ENCODE measurements at places on chromosomes 5 and 9.

DNA sequence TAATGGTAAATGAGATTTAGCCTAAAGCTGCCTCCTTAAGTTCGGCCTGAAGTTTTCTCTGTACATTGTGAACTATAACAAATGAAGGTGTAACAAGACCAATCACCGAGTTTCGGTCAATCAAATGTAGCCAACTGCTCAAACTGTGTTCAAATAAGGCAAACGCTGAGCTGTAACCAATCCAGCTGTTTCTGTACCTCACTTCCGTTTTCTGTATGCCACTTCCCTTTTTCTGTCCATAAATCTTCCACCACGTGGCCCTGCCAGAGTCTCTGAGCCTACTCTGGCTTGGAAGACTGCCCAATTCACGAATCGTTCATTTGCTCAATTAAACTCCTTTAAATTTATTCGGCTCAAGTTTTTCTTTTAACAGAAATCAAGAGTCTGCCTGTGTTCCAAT is 193.5 kb upstream of the KLF9 start:
- no peak for DNase-seq

DNA sequence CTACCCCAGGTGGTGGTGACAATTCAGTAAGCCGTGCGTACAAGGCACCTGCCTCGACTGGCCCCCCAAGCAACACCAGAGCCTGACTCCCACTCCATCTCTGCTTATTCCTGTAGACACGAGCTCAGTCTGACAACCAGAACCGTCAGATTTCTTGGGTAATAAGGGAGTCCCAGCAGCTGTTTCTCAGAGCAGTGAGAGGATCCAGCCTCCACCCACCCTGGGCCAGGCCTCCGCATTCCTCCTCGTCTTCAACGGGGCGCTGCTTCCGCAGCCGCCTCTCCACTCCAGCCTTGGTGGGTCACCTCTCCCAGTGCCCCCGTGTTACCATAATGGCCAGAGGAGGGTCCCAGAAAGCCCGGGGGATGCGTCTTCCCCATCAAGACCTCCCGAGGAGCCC is 27.7 kb upstream of the GFPT2 start:
- DNase-seq, result no peak

DNA sequence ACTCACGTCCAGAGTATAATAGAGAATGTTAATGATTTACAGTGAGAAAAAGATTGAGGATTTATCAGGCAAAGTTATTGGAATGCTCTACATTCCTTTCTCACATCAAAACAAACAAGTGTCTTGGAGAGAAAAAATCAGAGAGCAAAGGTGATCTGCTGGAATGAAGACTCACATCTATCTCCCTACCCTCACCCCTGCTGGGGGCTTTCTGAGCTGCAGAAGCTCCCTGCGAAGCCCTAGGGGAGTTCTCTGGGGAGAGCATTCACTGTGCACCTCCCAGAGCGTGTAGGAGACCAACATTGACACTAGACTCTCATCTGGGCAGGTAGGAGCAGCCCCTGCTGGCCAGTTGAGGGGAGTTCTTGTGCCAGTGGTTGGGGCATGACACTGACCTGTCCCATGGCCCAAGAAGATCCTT is 76.6 kb upstream of the ADAMTS16 start:
- no peak for DNase-seq

DNA sequence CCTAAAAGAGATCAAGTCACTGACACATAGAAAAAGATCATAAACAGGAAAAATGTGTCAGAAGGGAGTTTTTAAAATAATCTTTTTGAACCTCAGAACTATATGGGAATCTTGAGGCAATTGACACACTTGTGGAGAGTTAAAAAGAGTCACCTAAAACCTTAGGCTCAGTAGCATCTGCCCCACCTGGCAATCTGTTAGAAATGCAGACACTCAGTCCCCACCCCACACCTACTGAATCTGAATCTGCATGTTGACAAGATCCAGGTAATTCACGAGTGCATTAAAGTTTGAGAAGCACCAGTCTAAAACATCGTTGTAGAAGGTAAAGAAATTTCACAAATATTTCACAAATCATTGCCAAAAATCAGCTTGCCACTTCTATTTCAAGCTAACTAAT is 388.3 kb downstream of the NR2F1-AS1 start:
- DNase-seq, result no peak

- DNase-seq, result no peak
These were observed 405.4 kb upstream of the ACTBL2 start for GRCh38 chr5:57887851-57888621.

DNA sequence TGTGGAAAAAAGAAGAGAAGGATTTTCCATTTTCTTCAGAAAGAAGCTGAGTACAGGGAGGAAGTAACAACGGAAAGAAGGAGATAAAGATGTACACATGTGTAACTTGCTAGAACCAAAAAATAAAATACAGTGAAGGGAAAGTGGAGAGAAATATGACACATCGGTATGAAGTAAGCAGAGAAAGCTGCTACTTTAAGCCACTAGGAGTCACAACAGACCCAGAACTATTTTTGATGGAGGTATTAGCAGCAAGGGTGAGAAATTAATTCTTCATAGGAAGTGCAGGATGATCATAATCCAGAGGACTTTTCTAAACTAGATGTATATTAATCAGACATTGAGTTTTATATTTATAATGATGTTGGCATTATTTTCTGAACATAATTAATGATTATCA is 88.5 kb downstream of the FAM174A start:
- DNase-seq, result no peak

- DNase-seq, result no peak
These were observed 228.6 kb downstream of the NR3C1 start for GRCh38 chr5:143174714-143175398.

GRCh38 chr5:160312134-160312959 is at the start of gene CCNJL:
Gene CCNJL (minus strand): TSS chr5:160312564. CDS start chr5:160311923, 641 bp downstream.
- DNase-seq, result peak; percentile 29

GRCh38 chr5:10441992-10442435 is 335 bp downstream of the ROPN1L start:
- DNase-seq, result no peak

GRCh38 chr9:108845947-108846346 is 9.8 kb downstream of the ACTL7B start:
- no peak for DNase-seq

DNA sequence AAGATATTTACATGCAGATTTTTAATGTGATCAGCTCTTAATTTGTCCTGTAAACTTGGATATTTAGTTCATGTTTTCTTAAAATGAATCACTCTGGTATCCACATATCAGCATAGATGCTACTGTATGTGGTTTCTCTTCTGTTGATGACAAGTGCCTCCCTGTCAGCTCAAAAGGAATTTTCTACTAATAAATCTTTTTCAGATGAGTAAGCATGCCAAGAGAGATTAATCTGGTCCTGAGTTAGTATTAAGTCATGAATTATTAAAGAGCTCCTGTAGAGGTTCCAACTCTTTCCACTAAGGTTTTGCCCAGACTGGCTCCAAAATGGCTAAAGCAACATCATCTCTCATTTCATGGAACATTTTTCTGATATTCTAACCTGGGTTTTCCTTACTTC is 129.2 kb downstream of the GOLPH3 start:
- DNase-seq, result no peak

DNA sequence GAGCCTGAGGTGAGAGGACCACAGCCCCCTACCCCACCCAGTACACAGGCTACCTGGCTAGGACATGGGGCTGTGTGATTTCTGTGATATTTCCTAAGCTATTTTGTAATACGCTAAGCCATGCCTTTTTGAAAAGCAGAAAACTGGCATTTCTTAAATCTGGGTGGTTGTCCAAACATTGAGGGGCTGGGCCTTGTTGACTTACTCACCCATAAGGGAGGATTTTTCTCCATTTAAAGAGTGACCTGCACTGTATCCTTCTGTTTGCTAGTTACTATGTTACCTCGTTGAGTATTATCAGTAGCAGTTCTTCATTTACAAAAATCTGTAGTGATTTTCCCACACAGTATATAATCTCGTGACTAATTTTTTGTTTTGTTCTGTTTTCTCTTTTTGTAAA is 117.5 kb upstream of the OTULINL start:
- DNase-seq, result no peak

DNA sequence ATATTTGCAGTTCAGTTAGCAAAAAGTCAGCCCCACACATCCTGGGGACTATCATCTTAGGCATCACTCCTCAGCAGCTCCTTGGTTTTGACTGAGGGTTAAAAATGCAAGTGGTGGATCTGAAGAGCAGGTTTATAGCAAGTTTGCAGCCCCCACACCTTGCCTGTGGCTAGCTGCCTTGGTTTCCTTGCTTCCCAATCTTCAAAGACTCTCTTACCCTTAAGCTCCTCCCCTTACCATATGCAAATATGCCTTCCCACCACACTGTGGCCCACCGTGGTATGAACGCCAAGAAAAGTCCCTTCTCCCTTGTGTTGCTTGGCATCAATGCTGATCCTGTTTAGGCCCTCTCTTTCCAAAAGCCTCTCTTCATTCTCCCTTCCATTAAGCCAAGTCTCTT is 45.0 kb upstream of the AGXT2 start:
- DNase-seq, result no peak

- no peak for DNase-seq
These were observed 735 bp downstream of the ECPAS start for GRCh38 chr9:111483439-111483857.

- DNase-seq, result no peak
These were observed 45.2 kb upstream of the CKMT2 start for GRCh38 chr5:81187885-81188284.

DNA sequence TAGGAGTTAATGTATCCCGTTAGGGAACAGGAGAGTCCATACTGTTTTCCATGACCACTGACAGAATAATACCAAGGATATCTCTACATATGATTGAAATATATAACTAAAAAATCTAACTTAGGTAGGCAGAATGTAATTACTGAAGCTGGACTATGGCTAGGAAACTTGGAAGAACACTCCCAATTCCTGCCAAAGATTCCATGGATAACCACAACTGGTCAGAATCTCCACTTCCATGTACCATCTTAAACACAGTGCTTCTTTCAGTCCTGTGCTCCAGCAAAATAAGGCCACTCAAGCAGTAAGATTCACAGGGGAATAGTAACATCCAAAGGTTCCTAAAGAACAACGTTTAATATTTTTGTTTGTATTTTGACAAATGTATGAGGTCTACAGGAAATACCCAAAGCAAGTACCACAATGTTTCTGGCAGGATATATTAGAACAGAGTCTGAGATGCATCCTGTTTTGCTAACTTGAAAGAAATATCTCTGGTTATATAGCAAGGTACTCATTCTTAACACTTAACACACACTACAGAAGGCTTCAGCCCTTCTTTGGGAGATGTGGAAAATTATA is 295.0 kb downstream of the ADAMTS6 start:
- DNase-seq, result no peak

DNA sequence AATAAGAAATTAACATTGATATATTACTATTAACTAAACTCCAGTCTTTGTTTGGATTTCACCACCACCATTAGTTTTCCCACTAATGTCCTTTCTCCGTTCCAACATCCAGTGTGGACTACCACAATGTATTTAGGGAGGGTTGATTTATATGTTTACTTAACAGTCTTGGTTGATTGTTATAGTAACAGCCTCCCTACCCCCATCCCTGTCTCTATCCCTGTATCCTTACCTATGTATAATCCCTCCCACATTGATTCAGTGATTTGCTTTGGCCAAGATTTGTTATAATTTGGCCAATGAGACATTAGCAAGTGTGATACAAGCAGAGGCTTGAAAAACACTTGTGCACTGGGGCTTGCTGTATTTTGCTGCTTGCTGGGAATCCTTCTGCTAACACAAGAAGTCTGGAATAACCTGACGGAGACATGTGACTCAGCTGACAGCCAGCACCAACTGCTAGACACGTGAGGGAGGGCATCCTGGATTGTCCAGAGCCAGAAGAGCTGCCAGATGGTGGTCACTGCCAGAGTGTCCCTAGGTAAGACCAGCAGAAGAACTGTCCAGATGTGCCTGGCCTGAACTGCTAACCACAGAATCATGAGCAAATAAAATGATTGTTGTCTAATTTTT is 51.2 kb upstream of the TCF7 start:
- no peak for DNase-seq

GRCh38 chr5:135379046-135379654 is 19.9 kb downstream of the MACROH2A1 start:
- no peak for DNase-seq

- no peak for DNase-seq
These were observed 734 bp downstream of the KIF27 start for GRCh38 chr9:83920469-83920926.

DNA sequence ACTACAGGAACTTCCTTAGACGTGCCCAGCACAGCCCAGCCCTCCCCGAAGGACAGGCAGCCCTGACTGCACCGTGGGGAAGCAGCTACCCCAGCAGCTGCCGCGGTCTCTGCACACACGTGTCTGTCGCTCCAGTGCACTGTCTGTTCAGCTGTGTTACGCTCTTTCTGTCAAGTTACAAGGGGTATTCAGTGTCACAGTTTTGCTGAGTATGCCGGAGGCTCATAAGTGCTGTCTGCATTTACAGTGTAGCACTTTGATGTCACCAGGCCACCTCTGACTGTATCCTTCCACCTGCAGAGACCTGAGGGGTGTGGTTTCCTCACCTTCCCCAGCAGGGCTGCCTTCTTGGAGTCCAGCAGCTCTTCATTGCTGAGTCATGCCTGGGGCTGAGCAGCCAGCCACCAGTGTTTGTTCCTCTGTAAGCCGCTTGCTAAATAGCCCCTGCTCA is 126.8 kb downstream of the EHMT1 start:
- DNase-seq, result no peak

DNA sequence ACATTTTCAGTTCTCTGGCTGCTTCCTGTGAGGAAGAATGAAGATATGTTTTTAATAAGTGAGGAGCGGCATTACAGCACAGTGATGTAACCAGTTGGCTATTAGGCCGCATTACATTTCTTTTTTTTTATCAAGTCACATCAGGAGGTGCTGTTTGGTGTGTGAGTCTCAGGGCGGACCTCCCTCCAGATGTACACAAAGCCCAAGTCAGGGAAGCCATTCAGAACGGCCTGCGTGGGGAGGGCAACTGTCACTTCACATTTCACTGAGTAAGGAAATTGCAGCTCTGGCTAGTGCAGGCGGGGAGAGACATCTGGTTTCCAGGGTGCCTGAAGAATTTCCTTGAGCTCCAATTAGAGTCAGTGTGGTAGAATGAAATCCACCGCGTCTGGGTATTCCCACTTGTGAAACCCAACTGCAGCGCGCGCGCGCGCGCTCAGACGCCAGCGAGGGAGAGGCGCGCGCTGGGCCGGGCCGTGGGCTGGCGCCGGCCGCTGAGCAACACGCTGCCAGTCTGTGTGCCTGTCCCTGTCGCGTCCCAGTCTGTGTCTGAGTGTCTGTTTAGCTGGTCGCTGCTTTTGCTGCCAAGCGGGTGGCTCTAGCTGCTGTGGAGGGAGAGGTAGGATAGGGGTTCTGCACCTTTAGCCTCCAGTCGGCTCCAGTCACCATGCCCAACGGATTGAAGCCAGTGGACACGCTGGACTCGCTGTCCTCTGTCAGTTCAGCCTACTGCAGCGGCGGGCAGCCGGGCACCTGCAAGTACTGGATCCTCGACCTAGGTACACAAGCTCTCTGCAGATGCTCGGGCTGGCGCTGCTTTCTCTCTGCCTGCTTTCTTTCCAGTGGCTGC is 140.8 kb upstream of the OTULINL start:
- DNase-seq, result no peak

- DNase-seq, result no peak
These were observed 183.0 kb downstream of the RGS3 start for GRCh38 chr9:113646491-113646890.

- no peak for DNase-seq
These were observed 4.2 kb downstream of the AK1 start for GRCh38 chr9:127873223-127873691.
